ENCODE measurements at places on chromosomes 4 and X. TPM values are rescaled to one million over a fixed set of nuclear protein-coding genes. Genes with fewer than 3 reads are reported as not detected.

- DNase-seq, result no peak
- H3K27ac ChIP-seq, result no peak overlapping the region
These were observed 19.3 kb downstream of the DAPP1 start for GRCh38 chr4:99835942-99836341.

DNA sequence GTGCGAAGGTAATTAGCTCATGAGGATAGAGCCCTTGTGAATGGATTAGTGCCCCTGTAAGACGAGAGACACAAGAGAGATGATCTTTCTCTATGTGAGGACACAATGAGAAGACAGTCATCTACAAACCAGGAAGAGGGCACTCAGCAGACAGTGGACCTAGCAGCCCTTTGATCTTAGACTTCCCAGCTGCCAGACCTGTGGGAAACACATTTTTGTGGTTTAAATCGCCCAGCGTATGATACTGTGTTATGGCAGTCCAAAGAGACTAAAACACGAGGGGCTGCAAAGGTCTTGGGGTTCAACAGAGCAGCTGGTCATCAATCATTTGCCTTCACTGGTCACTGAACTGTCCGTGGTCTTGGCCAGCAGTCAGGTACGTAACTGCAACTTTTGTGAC, 9.2 kb upstream of the SYNPO2 start:
- no peaks in the 10 kb centered on the region for H3K27me3 ChIP-seq
- H3K4me3 ChIP-seq, result no peak overlapping the region
- no peaks in the 10 kb centered on the region for H3K4me1 ChIP-seq
- DNase-seq, result no peak
- H3K36me3 ChIP-seq, result no peaks in the 10 kb centered on the region

DNA sequence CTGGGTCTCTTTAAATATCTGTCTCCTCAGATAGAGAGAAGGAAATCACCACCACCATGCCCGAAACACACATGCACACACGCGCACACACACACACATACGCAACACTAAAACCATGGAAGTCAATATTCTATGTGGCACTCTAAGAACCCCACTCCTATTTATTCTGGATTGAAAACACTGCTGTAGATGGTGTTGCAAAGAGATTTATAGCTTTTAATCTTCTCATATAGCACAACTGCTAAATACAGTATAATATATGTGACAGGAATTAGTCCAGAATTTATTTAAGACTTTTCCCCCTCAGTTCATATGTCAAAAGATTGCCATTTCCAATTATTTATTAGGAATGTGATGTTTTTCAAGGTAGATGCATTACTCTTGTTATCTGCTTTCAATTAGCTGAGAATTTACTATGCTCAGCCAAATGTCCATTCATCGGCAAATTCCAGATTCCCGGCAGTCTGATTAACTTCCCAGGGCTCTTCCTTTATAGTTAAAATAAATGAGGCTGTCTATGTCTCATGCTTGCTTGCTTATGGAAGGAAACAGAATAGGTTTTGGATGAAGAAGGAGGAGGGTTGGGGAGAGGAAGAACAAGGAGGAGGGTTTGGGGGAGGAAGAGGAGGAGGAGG, 115.4 kb upstream of the NDP start:
- no peak overlapping the region for H3K4me3 ChIP-seq
- no peaks in the 10 kb centered on the region for H3K4me1 ChIP-seq

- no peak overlapping the region for H3K4me3 ChIP-seq
- H3K36me3 ChIP-seq, result no peaks in the 10 kb centered on the region
- H3K27ac ChIP-seq, result no peak overlapping the region
- H3K27me3 ChIP-seq, result no peaks in the 10 kb centered on the region
These were observed 2.6 kb upstream of the VSIG4 start for GRCh38 chrX:66042307-66043077.

GRCh38 chr4:138851391-138852335, 163.9 kb upstream of the NOCT start:
- DNase-seq, result no peak
- no peak overlapping the region for H3K27ac ChIP-seq
- H3K4me1 ChIP-seq, result no peaks in the 10 kb centered on the region
- peaks cover 19% of the 10 kb centered on the region for H3K27me3 ChIP-seq
- no peaks in the 10 kb centered on the region for H3K36me3 ChIP-seq

- H3K36me3 ChIP-seq, result no peaks in the 10 kb centered on the region
- no peak for DNase-seq
- no peaks in the 10 kb centered on the region for H3K4me1 ChIP-seq
- H3K27ac ChIP-seq, result no peak overlapping the region
- H3K27me3 ChIP-seq, result no peaks in the 10 kb centered on the region
These were observed 325.7 kb downstream of the TLL1 start for GRCh38 chr4:166198516-166199310.

DNA sequence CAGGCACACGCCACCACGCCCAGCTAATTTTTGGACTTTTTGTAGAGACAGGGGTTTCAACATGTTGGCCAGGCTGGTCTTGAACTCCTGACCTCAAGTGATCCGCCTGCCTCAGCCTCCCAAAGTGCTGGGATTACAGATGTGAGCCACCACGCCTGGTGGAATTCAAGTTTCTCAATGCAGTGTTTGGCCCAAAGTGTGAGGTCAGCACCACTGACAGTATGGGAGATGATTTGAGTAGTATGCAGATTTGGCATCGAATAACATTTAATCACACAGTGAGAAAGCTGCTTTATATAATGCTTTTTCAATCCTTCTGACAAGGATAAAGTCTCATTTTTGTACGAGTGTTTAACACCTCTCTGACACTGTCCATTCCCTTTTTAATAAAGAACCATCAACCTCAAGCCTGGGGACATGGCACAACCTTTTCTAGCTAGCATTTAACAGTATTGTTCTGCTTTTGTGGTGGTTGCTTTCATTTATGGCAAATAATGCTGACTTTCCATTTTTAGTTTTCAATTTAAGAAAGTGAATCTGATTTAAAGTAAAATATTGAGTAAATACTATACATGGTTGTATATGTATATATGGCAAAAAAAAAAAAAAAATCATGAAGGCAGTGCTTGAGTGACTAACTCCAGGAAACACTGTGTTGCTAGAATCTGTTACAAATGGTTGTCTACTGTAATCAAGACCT, 4.3 kb upstream of the NSUN7 start:
- no peaks in the 10 kb centered on the region for H3K36me3 ChIP-seq
- H3K4me1 ChIP-seq, result no peaks in the 10 kb centered on the region
- H3K27ac ChIP-seq, result no peak overlapping the region
- H3K27me3 ChIP-seq, result no peaks in the 10 kb centered on the region

DNA sequence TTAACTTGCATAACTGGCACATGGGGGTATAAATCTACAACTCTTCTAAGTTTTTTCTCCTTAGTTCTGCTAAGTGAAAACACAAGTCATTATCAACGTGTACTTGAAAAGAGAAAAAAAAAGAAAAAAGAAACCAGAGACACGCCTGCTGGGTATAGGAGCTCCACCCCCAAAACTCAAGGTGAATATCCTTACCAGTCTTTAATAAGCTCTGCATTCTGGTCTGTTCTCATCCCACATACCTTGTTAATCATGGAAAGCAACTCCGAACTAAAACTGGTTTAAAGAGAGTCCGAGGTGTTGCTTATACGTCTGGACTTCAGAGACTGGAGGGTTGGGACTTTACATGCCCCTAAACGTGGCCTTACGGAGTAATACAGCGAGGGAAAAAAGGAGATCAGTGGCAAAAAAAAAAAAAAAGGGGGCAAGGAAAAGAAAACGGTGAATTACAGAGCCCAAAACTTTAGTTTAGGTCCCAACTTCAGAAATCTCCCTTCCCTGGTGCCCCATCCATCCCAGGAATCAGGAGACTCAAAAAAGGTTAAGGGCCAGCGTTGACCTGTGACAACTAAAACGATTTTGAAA, 1.0 kb downstream of the PGRMC2 start:
- peak; percentile 22 for DNase-seq
- H3K36me3 ChIP-seq, result no peaks in the 10 kb centered on the region
- H3K4me3 ChIP-seq, result peak overlapping the region; percentile 80
- H3K4me1 ChIP-seq, result peaks cover 10% of the 10 kb centered on the region
- no peaks in the 10 kb centered on the region for H3K27me3 ChIP-seq

DNA sequence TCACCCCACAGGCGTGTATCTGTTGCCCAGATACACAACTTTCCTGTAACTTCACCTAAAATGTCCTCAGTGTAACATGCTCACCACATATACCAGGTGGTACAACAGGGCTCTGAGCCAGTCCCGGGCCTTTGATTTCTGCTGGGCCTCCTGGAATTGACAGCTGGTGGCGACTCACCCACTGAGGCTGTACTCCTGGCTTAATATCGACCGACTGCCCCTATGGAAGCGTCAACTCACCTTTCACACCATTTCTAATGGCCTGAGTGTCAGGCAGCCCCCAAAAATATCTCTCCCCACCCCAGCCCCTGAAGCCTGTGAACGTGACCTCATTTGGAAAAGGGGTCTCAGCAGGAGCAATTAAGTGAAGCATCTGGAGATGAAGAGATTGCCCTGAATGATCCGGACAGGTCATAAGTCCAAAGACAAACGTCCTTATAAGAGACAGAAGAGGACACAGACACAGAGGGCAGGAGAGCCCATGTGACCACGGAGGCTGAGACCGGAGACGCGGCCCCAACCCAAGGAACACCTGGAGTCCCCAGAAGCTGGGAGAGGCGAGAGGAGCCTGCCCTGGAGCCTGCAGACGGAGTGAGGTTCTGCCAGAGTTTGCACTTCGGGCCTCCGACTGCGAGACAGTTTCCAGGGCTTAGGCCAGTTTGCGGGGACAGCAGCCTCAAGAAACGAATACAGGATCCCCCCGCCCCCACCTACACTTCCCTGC, 12.6 kb upstream of the MXD4 start:
- no peaks in the 10 kb centered on the region for H3K36me3 ChIP-seq
- H3K4me3 ChIP-seq, result no peak overlapping the region
- no peaks in the 10 kb centered on the region for H3K27me3 ChIP-seq
- no peak overlapping the region for H3K27ac ChIP-seq

DNA sequence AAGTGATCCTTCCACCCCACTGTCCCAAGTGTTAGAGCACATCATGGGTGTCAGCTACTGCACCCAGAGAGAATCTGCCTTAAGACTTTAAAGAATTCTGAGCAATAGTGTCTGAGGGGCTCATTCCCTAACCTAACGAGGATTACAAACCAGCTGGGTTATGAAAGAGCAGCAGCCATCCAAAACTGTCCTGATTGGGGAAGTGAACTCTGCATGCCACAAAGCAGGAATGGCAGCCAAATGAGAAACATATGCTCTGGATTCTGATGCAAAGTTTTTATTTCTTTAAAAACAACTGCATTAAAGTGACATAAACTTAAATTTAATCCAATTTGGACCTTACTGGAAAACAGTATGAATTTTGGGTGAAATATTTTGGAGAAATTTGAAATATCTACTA, 103.2 kb downstream of the ANXA3 start:
- no peaks in the 10 kb centered on the region for H3K27me3 ChIP-seq
- no peaks in the 10 kb centered on the region for H3K4me1 ChIP-seq
- no peak overlapping the region for H3K27ac ChIP-seq
- no peak for DNase-seq
- H3K36me3 ChIP-seq, result no peaks in the 10 kb centered on the region

DNA sequence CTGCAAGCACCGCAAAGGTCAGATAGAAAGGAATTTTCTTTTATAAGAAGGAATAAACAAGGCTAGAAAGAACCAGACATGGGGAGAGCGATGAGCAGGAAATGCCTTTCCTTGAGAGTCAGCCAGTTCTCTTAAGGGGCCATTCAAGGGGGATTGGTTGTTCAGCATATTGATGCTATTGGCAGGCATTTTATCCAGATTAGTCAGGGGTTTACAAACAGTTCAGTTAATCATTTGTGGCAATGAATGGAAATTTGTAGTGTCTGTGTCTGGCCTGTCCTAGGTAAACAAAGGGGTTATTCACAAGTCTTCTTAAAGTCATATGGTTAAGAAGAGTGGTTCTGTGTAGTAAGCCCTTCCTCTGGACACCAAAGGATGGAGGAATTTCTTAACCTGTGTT, 184.7 kb upstream of the FRMPD4 start:
- H3K27me3 ChIP-seq, result no peaks in the 10 kb centered on the region
- H3K27ac ChIP-seq, result no peak overlapping the region
- no peaks in the 10 kb centered on the region for H3K36me3 ChIP-seq

DNA sequence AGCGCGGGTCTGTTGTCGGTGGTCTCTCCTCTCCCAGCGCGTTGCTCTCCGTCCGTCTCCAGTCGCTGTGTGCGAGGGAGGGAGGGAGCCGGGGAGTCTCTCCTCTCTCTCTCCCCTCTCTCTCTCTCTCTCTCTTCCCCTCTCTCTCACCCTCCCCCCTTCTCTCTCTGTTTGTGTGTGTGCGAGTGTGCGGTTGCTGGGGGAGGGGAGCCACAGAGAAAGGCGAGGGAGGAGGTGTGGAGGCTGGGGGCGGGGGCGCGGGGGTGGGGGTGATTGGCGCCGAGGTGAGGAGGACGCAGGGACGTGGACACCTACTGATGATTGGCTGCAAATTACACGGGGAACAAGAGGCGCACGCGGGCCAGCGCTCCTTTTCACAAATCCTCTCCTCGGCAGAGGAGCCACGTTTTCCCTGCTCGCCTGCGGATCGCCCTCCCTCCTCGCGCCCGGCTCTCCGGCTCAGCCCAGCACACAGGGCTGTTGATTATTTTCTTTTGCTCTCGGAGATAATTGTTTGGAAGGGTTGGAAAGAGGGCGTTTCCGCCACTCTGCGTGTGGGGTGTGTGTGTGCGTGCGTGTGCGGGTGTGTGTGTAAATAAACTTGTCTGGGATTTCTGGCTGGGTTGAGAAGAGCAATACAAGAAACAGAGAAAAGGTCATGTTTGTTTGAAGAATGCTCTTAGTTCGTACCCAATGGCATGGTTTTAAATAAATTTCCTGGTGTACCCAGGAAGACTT, at the start of gene CXXC4:
TSS of gene CXXC4 (minus strand) at position 73 of the 738 bp plus-strand sequence. CDS start 3,092 bp downstream, outside the sequence.
- peak within 1 kb of the TSS; percentile 44 for H3K27ac ChIP-seq
- H3K4me1 ChIP-seq, result peaks cover 32% of the 10 kb centered on the region
- no peaks in the 10 kb centered on the region for H3K36me3 ChIP-seq
- DNase-seq, result peak; percentile 23
- H3K27me3 ChIP-seq, result no peaks in the 10 kb centered on the region

GRCh38 chr4:6772223-6772928, 10.2 kb upstream of the KIAA0232 start:
- peaks cover 32% of the 10 kb centered on the region for H3K4me1 ChIP-seq
- DNase-seq, result no peak
- no peak overlapping the region for H3K27ac ChIP-seq
- H3K4me3 ChIP-seq, result no peak overlapping the region
- H3K36me3 ChIP-seq, result no peaks in the 10 kb centered on the region

DNA sequence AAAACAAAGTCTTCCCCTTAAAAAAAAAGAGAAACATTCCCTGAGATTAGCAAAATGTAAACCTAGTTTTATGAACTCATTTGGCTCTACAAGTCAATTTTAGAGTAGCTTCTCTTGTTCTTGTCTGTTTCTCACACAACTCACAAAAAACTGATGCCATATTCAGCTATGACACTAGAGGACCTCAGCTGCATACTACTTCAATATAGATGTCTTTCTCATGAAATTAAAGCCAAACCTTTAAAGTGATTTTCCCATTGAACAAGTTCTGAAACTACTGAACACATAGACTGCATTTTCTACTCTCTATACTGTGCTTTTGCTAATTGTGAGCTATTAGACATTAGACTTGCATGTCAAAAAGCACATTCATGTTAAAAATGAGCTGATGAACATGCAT, 49.8 kb downstream of the TBCK start:
- H3K27ac ChIP-seq, result no peak overlapping the region
- H3K4me3 ChIP-seq, result no peak overlapping the region
- H3K4me1 ChIP-seq, result no peaks in the 10 kb centered on the region
- H3K36me3 ChIP-seq, result no peaks in the 10 kb centered on the region
- peak; percentile 34 for DNase-seq

GRCh38 chrX:43728002-43728401, 71.9 kb downstream of the MAOA start:
- DNase-seq, result no peak
- no peaks in the 10 kb centered on the region for H3K4me1 ChIP-seq
- H3K36me3 ChIP-seq, result no peaks in the 10 kb centered on the region
- no peaks in the 10 kb centered on the region for H3K27me3 ChIP-seq

The NAP1L2 gene
- not detected for total RNA-seq

The F11 gene
- total RNA-seq, result not detected

The SMIM10L2A gene
- total RNA-seq, result 1.5 TPM

The HSFX3 gene
- 0.96 TPM for total RNA-seq

The ADH7 gene
- not detected for total RNA-seq

The TET2 gene
- total RNA-seq, result 9.7 TPM

The MAGED4 gene
- total RNA-seq, result not detected

The XG gene
- not detected for total RNA-seq
